ENCODE measurements at places on chromosomes 3 and 15.

DNA sequence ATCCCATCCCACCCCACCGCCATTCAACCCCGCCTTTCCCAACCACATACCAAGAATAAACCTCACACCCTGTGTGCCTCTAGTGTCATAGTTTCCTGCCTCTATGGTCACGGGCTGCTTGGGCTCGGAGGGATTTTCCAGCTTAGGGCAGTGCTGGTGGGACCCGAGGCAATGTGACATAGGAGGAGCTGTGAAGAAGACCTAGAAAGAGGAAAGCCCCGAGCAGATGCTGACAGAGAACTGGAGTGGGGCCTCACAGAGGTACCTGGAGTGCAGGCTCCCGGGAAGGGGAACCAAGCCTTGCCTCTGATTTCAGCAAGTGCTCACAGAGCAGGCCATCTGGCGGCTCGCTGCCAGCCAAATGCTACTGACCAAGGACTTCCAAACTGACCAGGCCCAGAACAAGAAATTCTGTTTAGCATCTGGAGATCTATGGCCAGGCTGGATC is 27.5 kb downstream of the BHLHE40 start:
- no peak for DNase-seq

DNA sequence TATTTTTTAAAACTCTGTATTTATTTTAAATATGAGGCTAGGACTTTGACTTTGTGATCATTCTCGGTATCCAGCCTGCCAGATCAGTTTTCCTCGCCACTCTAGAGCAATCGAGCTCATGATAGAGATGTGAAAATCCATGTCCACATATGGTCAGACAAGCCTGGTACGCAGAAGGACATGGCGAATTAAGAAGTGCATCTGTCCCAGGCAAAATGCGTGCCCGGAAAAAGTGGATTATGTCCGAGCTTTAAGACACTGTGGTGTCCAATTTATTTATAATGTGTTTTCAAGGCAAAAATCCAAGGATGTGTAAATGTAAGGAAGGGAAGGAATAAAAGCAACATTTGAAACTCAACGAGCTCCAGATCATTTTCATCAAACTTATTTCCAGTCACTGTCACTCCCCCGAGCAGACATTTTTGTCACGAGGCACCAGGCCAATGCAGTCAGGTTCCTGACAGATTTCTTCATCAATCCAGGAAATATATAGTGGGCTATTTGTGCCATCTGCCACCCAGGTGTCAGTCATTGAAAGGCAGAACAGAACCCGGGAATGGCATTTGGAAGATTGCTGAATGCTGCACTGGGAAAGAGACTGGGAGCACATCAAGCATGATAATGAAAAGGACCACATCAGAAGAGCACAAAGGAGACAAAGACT is 825.7 kb downstream of the SQOR start:
- DNase-seq: no peak

- DNase-seq: no peak
These were observed 255.3 kb upstream of the IL12A start for GRCh38 chr3:159733194-159733860.

DNA sequence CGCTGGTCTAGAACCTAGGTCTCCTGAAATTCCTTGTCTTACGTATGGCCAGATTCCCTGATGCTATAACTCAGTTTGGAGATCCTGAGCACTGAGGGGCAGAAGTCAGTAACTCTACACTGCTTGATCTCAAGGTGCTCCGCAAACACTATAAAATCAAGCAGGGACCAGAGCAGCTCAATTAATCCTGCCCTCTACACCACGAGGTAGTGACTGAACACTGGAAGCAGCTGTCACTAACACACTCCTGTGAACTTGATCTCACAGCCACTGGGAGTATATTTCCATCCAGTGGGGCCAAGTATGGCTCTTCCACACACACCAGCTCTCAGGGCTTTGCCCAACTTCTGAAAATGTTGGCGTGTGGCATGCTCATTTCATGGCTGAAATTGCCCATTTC is 51.0 kb downstream of the EDEM1 start:
- no peak for DNase-seq

GRCh38 chr3:31240466-31240865 is 292.3 kb upstream of the STT3B start:
- DNase-seq: no peak

DNA sequence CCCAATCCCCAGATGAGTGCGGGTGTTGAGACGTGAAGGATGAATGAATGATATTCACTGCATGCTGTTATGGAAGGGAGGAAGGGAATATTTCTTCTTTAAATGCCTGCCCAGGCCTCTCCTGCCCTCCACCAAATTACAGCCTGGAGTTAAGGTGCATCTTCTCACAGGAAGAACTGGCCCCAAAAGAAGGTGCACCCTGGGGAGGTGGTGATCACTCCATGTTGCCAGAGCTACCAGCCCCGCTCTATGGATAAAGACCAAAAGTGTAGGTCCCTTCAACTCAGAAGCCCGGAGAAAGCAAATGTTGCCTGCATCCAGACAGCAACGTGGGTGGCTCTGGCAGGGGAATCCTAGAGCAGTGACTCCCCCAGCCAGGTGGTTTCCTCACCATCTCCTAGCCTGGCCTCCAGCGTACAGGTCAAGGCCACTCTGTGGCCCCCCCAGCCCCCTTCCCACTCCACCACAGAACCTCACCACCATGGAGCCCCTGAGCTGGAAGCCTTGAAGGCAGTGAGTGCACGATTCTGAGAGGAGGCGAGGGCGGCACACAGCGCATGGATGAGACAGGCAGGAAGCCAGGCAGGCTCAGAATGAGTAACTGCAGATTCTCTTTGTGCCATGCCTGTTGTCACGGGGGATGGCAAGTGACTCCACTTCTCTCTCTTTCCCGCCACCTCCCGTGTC is 3.5 kb upstream of the VIPR1 start:
- DNase-seq: no peak

DNA sequence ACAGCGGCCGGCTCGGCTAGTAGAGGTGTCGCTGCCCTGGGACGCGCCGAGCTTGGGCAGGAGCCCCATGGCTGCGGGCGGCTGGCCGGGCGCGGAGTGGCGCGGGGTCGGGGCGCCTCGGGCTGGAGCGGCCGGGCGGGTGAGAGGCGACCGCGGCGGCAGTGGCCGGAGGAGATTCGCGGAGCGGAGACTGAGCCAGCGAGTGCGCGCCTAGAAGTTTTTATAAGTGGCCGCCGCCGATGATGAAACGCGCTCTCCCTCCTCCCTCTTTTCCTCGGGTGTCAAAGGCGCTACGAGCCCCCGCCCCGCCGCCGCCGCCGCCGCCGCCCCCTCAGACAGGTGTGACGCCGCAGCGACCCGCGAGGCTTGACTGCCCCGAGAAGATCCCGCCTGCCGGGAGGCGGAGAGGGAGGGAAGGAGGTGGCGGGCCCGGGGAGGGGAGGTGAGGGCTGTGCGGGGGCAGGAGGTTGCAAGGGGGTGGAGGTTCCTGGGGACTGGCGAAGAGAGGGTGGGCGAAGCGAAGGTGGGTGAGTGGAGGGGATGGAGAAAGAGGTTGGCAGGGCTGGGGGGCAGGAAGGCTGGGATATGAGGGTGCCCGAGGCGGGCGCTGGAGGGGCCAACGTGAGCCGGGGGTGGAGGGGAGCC is at the start of gene SLCO2A1:
Gene SLCO2A1, minus strand, starts transcription at position 192 of the 645 bp plus-strand sequence. Its CDS starts 123 bp downstream, at position 69.
- DNase-seq: peak; percentile 29

- no peak for DNase-seq
These were observed 9.6 kb upstream of the LIPH start for GRCh38 chr3:185561958-185562357.

GRCh38 chr3:34859746-34860145 is 779.6 kb upstream of the ARPP21 start:
- DNase-seq: no peak

DNA sequence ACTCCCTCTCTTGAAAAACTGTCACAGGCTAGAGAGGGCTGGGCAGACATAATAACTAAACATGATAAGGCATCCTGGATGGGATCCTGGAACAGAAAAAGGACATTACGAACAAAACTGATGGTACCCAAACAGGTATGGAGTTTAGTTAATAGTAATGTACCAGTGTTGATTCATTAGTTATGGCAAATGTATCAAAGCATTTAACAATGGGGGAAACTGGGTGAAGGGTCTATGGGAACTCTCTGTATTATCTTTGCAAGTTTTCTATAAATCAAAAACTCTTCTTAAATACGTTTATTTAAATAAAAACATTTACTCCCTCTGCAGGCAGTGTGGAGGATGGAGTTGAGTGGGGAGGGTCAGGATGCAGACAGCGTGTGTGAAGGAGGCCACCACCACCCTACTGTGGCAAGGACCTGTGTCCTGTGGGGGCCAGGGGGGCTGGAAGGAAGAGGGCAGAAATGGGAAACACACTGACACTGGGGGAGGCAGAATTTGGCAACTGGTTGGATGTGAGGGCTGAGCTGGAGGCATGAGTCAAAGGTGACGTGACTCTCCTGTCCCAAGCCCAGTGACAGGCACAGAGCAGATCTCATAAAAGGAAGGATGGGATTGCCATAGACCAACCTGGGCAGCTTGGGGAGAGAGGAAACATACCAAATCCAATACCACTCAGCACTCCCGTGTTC is 59.6 kb upstream of the ITGA11 start:
- DNase-seq: no peak

GRCh38 chr3:128400671-128401070 is 66.0 kb downstream of the DNAJB8 start:
- no peak for DNase-seq

GRCh38 chr3:52183786-52184445 is 14.0 kb upstream of the ALAS1 start:
- DNase-seq: no peak

DNA sequence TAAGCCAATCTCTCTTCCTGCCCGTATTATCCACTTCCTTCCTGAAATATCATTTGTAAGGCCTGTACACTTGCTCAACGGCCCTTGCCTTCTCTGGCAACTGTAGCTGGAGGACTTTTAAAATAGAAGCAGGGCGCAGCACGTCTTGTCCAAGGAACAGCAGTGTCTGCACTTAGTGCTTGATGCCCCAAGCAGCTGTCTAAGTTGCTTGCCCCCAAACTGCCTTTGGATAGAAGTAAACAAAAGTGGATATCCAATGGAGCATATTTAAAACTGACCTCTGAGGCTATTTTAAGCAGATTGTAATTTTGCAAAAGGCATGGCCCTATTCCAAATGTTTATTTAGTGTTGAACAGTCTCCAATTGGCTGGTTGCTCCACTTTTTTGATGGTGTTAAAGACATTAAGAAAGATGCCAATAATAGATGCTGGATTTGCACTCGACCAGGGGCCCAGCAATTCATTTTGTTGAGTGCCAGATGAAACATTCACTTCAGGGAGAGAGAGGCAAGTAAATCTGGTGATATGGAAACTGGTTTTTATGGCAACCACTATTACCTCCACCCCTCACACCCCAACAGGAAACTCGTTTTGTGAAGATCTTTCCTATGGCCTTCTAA is 526.8 kb upstream of the TBL1XR1 start:
- no peak for DNase-seq

- DNase-seq: no peak
These were observed 69.0 kb upstream of the THBS1 start for GRCh38 chr15:39511916-39512260.

- DNase-seq: no peak
These were observed 1.6 kb upstream of the NOX5 start for GRCh38 chr15:69012761-69013364.

- DNase-seq: no peak
These were observed 62.0 kb upstream of the LEKR1 start for GRCh38 chr3:156763931-156764720.

DNA sequence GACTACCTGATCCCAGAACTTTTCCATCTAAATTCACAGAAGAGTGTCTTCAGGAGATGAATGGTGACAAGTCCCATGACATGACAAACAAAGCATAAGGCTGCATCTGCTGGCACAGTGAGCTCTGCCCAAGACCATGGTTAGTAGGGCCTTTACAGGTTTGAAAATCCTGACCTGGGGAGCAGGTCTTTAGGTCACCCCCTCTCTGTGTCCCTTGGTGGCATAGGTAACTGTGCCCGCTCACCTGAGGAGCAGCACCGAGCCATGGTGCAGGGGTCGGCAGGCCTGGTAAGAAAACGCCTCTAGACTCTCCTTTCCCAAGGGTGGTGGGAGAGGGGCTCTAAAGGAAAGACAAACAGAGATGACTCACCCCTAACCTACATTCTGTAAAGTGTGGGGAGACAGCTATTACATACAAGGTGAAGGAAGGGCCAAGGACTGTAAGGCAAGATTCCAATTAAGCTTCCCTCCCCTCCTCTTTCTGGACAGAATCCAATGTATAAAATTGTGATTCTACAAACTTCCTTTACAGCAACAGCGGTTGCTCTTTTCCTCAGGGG is 74.0 kb downstream of the SATB1 start:
- no peak for DNase-seq
